ENCODE measurements at places on chromosomes 13 and 19.

GRCh38 chr13:32056316-32056715 lies 24.7 kb downstream of the FRY start:
- DNase-seq, result no peak

- no peak for DNase-seq
These were observed 10.6 kb upstream of the OXGR1 start for GRCh38 chr13:97004886-97005285.

DNA sequence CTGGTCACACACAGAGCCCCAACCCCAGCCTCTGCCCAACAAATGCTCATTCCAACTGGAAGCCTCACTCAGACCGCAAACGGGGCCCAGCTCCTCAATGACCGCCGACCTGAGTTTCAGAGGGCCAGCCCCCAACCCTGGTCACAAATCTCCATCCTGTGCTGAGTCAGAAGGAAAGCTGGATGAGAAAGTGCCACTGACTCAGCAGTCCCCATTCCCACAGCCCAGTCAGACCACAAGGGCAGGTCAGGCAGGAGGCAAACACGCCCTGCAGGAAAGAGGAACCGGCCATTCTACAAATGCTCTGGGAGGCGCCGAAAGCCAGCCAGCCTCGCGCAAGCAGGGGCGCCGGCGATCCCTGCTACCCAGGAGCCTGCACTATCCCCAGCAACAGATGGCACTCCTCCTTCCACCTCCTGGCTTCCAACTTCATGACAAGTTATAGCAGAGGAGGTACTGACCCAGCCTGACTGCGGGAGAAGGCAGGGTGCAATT lies 14.1 kb upstream of the PRKD2 start:
- no peak for DNase-seq

DNA sequence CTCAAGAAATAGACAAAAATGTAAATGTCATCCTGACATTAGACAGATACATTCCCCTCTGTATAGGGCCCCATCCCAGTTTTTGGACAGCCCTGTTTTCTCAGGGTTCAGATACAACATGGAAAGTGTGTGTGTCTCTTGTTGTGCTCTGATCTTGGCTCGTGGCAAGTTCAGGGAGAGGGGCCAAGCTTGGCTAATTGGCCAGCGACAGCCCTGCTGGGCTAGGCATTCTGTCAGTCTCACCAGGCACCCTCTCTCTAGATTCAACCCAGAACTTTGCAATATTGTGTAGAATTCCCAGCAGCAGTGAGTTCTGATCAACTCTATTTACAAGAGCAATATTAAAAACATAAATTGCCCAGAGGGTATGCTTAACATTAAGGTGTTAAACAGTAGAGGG lies 30.1 kb downstream of the MTUS2 start:
- no peak for DNase-seq

DNA sequence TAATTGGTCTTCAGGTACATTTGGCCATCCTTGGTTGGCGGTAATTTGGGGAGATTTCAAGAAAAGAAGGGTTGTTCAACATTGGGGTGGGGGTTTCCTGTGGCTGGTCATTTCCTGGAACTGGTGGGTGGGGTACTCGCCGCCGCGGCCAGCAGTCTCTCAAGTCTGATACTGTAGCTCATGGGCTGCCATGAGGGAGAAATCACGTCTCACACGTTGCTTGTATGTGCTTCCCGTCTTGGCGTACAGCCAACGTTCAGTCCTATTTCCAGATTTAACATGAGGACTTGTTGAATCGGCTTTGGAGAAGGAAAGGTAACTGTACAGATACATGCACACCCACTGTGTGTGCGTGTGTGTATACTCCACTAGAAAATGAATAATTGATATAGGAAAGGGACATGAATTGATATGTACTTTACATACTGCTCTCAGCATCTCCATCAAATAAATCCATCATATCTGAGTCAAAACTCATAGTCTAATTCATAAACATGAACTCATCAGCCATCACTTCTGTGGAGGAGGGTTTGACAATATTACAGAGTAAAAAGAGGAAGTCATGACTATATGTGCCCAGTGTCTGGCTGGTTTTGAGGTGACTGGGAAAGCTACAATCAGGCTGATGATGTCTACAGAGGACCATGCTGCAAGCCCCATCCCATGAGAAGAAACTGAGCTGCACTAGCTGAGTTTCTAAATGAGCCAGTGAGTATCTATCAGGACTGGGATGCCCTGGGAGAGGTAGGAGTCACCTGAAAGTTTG lies 418.1 kb downstream of the TSHZ3 start:
- DNase-seq, result no peak

- DNase-seq, result no peak
These were observed 112.4 kb downstream of the KATNAL1 start for GRCh38 chr13:30194906-30195305.

DNA sequence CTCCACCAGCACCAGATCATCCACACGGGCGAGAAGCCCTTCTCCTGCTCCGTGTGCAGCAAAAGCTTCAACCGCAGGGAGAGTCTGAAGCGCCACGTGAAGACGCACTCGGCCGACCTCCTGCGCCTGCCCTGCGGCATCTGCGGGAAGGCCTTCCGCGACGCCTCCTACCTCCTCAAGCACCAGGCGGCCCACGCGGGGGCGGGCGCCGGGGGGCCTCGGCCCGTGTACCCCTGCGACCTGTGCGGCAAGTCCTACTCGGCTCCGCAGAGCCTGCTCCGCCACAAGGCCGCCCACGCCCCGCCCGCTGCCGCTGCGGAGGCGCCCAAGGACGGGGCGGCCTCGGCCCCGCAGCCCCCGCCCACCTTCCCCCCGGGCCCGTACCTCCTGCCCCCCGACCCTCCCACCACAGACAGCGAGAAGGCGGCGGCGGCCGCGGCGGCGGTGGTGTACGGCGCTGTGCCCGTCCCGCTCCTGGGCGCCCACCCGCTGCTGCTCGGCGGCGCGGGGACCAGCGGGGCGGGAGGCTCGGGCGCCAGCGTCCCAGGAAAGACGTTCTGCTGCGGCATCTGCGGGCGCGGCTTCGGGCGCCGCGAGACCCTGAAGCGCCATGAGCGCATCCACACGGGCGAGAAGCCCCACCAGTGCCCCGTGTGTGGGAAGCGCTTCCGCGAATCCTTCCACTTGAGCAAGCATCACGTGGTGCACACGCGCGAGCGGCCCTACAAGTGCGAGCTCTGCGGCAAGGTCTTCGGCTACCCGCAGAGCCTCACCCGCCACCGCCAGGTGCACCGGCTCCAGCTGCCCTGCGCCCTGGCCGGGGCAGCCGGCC lies 9.4 kb downstream of the ZNF784 start:
- no peak for DNase-seq

- no peak for DNase-seq
These were observed 646 bp downstream of the ABHD8 start for GRCh38 chr19:17302391-17303166.

- DNase-seq, result peak; percentile 53
These were observed 21.6 kb upstream of the WDR88 start for GRCh38 chr19:33110137-33110910.

DNA sequence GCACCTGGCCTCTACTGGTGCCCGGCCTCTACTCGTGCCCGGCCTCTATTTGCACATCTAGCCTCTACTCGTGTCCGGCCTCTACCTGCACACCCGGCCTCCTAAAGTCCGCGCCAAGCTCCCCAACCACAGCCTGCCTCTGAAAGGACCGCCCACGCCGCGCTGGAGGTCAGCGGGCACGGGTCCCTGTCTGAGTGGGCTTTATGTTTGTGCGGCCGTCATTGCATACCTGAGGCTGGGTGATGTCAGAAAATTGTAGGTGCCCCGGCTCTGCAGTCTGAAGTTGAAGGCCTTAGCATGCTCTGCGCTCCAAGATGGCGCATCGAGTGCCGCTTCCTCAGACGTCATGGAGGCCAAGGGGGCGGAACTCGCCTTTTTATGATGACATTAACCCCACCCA lies 1.1 kb downstream of the ZNF135 start:
- DNase-seq, result no peak

GRCh38 chr13:109667807-109668291 lies 118.5 kb downstream of the IRS2 start:
- DNase-seq, result no peak

DNA sequence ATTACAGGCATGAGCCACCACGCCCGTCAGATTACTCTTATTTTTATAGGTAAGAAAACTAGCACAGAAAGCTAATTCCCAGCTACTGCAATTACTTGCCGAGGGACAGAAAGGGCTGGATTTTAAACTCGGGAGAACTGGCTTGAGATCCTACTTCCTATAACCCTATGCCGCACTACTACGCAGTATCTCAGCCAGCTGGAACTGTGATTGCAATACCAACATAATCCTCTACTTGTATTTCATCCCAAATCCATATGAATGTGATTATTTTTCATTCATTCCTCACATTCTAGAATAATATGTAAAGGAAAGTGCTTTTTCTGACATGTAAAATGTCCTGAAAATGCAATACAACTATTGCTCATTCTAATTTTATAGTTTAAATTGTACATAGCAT lies 773.8 kb upstream of the GPC6 start:
- DNase-seq, result no peak

DNA sequence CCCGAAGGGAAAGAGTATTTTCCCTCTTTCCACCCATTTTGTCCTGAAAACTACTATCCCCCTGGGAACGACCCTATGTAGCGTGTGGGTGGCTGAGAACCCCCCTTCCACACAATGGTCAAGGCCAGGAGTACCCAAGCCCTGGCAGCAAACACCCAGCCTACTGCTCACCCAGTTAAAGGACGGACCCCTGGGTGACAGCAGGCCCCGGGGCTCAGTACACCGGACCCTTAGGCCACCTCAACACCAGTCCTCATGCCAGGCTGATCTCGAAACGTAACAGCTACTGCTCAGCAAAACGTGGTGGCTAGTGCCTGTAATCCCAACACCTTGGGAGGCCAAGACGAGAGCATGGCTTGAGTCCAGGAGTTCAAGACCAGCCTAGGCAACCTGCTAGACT lies 1.4 kb downstream of the ANKRD27 start:
- no peak for DNase-seq

- no peak for DNase-seq
These were observed 22.8 kb upstream of the ITM2B start for GRCh38 chr13:48210178-48210577.

GRCh38 chr13:74090869-74091605 lies 43.2 kb downstream of the KLF12 start:
- no peak for DNase-seq

DNA sequence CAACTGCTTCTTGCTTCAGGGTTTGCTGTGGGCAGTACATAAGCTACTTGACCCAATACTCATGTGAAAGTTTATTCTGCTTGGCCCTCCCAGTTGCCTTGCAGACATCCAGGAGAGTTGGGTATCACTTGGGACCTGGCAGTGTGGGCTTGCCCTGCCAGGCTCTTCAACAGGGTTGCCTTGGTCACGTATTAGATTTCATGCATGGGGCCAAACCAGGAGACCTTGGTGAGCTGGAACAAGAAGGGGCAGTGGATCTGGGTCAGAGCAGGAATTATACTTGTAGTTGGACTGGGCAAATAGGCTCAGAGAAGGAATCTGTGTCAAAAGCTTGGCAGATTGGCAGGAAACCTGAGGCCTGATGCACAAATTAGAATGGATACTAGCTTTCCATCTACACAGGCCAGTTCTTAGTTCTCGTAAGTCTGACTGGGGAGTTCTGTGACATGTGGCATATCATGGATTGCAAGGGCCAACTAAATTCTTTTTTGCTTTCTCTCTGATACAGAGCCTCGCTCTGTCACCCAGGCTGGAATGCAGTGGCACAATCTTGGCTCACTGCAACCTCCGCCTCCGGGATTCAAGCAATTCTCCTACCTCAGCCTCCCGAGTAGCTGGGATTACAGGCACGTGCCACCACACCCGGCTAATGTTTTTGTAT lies 192.6 kb upstream of the SERP2 start:
- no peak for DNase-seq

DNA sequence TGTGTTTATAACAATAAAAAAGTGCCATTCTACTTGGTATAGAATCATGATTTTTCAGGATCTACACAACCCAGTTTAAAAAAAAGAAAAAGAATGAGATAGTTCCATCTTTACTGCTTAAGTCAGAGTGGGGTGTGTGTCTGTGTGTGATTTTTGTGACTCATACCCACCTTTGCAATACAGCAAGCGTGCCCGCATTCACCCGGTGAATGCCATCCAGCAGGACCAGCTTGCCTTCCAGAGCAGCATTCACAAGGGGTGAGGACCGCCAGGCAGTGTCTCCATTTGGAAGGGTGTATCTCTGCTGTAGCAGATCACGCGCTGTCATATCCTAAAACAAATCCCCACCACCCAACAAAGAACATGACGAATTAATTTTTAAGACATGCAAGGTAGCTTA lies 127.7 kb downstream of the VWA8 start:
- DNase-seq, result no peak

DNA sequence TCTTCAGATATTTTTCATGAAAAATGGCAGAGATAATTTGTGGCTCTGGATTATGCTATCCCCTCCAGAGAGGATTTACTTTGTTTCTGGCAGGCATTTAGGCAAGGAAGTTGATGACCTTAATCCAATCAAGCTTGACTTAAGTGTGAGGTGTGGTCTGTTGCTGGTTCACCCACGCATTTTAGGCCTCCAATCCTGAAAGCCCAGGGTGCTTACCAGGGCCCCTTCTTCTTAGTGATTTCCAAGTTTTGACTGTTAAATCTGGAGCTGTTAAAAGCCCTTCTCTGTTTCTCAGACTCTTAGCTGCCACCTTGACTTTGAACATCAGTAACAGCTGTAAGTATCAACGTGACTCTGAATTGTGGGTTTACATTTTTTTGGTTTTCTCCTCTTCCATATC lies 161.8 kb downstream of the DNAJC15 start:
- no peak for DNase-seq

DNA sequence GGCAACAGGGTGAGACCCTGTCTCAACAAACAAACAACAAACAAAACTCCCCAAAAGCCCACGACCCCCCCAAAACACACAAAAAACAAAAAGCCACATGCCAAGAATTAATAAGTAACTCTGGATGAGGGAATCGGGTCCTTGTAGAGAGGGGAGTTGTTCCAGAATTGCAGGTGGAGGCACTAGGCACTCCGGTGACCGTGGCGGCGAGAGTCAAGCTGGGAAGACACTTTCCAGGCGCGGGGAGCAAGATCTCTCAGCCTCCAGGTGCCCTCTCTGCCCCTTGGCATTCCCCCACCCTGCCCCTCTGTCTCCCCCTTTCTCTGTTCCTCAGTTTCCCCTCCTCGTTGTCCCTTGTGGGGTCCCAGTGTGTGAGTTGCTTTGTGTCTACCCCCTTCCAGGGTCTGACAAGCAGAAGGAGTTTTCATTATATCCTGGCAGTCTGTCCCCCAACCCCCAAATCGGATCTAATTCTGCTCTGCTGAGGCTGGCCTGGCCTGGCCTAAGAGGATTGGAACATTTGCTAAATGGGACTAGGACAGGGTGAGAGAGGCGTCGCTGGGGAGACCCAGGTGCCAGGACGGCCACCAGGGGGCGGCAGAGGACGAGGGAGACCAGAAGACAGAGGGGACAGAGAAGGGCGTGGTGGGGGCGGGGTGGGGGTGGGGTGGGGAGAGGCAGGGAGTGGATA lies 8.3 kb upstream of the CRX start:
- no peak for DNase-seq

- DNase-seq, result no peak
These were observed 103.1 kb upstream of the RNF113B start for GRCh38 chr13:98280176-98280510.
